Breast epithelium (tissue), 4 donors: ENCODE measurements at places on chromosomes 11 and 22. TPM values are rescaled to one million over a fixed set of nuclear protein-coding genes. Genes with fewer than 3 reads are reported as not detected.
A peak's percentile ranks its signal among the peaks of the same experiment; 100 is the strongest.

Gene CCDC15
- 2.1 TPM for total RNA-seq

Gene PANX3
- not detected for total RNA-seq

Gene DSCAML1
- total RNA-seq, result 0.64 TPM

Gene UQCC3
- 8.3 TPM for total RNA-seq

Gene FGF19
- not detected for total RNA-seq

DNA sequence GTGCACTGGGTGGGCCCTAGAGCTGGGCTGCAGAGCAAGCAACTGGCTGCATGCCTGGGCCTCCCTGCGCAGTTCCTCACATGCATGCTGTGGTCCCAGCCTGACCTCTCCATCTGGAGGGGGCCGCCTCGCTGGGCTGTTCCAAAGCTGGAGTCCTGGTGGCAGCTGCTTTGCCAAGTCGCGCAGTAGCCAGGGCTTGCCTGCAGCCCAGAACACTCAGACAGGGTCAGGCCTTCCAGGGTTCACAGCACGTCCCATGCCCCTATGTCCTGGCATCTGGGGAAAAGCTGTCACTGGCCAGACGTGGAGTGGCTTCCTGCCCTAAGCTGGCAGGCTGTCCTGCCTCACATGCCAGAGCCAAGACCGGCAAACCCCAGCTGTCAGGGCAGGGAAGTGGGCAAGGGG lies 16.5 kb upstream of the CDC42EP2 start:
- no peaks in the 10 kb centered on the region for H3K27me3 ChIP-seq
- no peaks in the 10 kb centered on the region for H3K4me1 ChIP-seq
- no peak for DNase-seq

DNA sequence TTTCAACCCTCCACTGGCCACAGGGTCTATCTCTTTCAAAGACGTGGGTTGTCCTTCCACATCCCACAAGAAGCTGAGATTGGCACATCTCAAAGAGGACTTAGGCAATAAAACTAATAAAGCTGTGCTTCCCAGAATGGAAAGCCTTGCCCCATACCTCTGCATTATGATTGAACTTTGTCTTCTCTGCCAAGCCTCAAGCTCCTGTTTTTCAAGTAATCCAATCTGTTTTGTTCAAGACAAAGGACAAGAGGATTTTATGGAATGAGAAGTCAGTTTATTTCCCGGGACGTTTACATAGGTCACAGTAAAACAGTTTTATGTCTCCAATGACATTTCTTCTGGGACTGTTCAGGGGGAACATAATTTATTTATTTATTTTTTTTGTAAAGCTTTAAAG lies 108.4 kb downstream of the GALNT18 start:
- no peak for DNase-seq
- no peaks in the 10 kb centered on the region for H3K36me3 ChIP-seq
- H3K27ac ChIP-seq, result no peak overlapping the region

GRCh38 chr11:17855531-17856290 lies 121.1 kb downstream of the KCNC1 start:
- no peaks in the 10 kb centered on the region for H3K27me3 ChIP-seq
- no peaks in the 10 kb centered on the region for H3K36me3 ChIP-seq
- DNase-seq, result no peak
- no peak overlapping the region for H3K27ac ChIP-seq
- H3K4me3 ChIP-seq, result no peak overlapping the region
- no peaks in the 10 kb centered on the region for H3K4me1 ChIP-seq

GRCh38 chr22:19896665-19897355 lies 42.1 kb upstream of the GNB1L start:
- no peak overlapping the region for H3K27ac ChIP-seq
- DNase-seq, result no peak

DNA sequence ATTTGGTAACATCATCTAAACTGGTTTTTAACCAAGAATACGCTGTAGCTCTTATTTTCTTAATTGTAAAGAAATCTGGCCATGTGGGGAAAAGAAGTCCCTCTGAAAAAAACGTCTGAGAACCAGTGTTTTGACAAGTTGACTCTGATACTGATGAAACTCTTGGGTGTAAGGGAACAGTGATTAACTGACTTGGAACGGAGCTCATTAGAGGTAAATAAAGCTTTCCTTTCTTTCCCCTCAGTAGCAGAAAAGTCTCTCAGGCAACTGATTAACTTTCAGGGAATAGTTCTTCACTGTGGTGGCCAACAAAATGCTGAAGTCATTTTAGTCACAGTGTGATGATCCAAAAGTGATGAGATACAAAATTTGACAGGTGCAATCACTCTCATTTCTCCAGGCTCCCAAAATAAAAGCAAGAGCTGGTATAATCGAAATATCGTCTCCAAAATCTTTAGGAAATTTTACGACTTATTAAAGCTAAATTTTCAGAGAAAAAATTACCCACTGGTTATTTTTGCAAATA lies 52.3 kb downstream of the SLC36A4 start:
- no peaks in the 10 kb centered on the region for H3K27me3 ChIP-seq

- no peak for DNase-seq
- no peak overlapping the region for H3K27ac ChIP-seq
- H3K36me3 ChIP-seq, result no peaks in the 10 kb centered on the region
- no peak overlapping the region for H3K4me3 ChIP-seq
- H3K27me3 ChIP-seq, result no peaks in the 10 kb centered on the region
Measured at GRCh38 chr11:122750049-122750448, 88.3 kb upstream of the CRTAM start.

- H3K27me3 ChIP-seq, result no peaks in the 10 kb centered on the region
- H3K4me3 ChIP-seq, result no peak overlapping the region
- H3K27ac ChIP-seq, result no peak overlapping the region
- no peak for DNase-seq
Measured at GRCh38 chr11:102807921-102808320, 10.0 kb upstream of the MMP1 start.

DNA sequence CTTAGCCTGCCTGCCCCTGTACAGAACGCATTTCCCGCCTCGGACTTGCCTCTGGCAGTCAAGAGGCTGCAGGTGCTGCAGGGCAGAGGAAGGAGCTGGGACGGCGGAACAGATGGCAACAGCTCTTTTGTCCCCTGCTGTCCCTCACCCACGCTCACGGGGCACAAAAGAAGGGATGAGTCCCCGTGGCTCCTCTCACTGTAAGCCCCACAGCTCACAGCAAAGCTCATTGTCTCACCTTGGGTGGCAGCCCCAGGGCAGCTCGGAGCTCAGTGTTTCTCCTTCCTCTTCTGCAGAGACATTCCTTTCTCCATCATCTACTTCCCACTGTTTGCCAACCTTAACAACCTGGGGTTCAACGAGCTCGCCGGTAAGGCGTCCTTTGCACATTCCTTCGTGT lies 24.3 kb downstream of the SLC25A18 start:
- no peaks in the 10 kb centered on the region for H3K36me3 ChIP-seq
- no peaks in the 10 kb centered on the region for H3K4me1 ChIP-seq
- no peak overlapping the region for H3K4me3 ChIP-seq
- no peaks in the 10 kb centered on the region for H3K27me3 ChIP-seq
- no peak overlapping the region for H3K27ac ChIP-seq

- peaks cover 5% of the 10 kb centered on the region for H3K36me3 ChIP-seq
- peak overlapping the region; percentile 13 for H3K27ac ChIP-seq
- H3K27me3 ChIP-seq, result no peaks in the 10 kb centered on the region
- no peak for DNase-seq
- H3K4me1 ChIP-seq, result peaks cover 13% of the 10 kb centered on the region
Measured at GRCh38 chr11:612201-612960, 3.4 kb downstream of the IRF7 start.

DNA sequence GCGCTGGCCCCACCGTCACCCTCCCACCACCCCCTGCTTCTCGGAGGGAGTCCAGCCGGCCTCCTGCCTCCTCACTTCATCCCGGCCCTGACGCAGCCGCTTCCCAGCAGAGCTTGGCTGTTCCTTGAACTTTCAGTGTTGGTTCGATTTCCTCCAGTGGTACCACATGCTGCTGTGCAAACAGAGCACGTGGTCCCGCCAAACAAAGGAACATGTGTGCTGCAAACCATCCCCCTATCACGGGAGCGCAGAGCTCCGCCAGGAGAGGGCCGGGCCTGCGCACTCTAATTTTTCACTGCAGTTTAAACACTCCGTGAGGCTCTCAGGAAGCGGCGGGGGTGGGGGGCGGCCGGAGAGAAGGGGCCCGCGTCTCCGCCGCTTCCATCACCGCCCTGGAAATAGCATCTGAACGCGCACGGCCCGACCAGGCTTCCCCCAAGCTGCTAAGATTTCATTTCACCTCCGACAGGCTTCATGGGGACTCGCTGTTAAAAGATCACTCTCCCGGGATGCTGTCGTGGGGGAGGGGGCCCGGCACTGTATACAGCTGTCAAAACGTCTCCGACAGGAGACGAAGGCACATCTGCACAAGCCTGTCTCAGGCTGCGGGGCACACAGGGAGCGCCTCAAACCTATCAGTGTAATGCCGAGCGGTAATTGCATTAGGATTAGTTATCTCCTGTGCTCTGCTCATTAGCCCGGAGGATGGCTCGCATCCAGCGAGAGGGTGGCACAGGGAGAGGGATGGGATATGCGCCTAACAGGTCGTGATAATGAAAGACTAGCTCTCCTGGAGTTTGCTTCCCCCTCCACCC lies 269.9 kb upstream of the SORL1-AS1 start:
- no peaks in the 10 kb centered on the region for H3K27me3 ChIP-seq
- peak overlapping the region; percentile 85 for H3K27ac ChIP-seq
- H3K4me3 ChIP-seq, result peak overlapping the region; percentile 41
- DNase-seq, result peak; percentile 83
- no peaks in the 10 kb centered on the region for H3K36me3 ChIP-seq
- no peaks in the 10 kb centered on the region for H3K4me1 ChIP-seq

GRCh38 chr22:17964643-17965042 lies 59.7 kb downstream of the MICAL3 start:
- H3K4me1 ChIP-seq, result no peaks in the 10 kb centered on the region
- H3K27me3 ChIP-seq, result no peaks in the 10 kb centered on the region
- no peak overlapping the region for H3K4me3 ChIP-seq
- no peak for DNase-seq
- no peaks in the 10 kb centered on the region for H3K36me3 ChIP-seq
